ENCODE measurements at places on chromosomes 3 and 15. TPM values are rescaled to one million over a fixed set of nuclear protein-coding genes. Genes with fewer than 3 reads are reported as not detected.

The DLG1 gene
- 18.5 TPM for total RNA-seq

The MYL3 gene
- not detected for total RNA-seq

The AHSG gene
- not detected for total RNA-seq

The SLC15A2 gene
- total RNA-seq, result 0.07 TPM

The TNFAIP8L3 gene
- 8.9 TPM for total RNA-seq

The NEK11 gene
- total RNA-seq, result 4.5 TPM

The ITPR1 gene
- 5.2 TPM for total RNA-seq

The SAXO2 gene
- total RNA-seq, result 3.2 TPM

The LSMEM2 gene
- total RNA-seq, result 0.09 TPM

The GATA2 gene
- total RNA-seq, result 5.0 TPM

The EOMES gene
- total RNA-seq, result 1.3 TPM

The KBTBD8 gene
- 0.43 TPM for total RNA-seq

The GP9 gene
- total RNA-seq, result not detected

The CCRL2 gene
- total RNA-seq, result 0.18 TPM

The GCSAM gene
- total RNA-seq, result not detected

The RASL12 gene
- total RNA-seq, result 0.10 TPM

The NANOGP8 gene
- total RNA-seq, result not detected

The ATP13A5 gene
- total RNA-seq, result not detected

The CALML4 gene
- 9.3 TPM for total RNA-seq

The CPA3 gene
- total RNA-seq, result not detected

The PLA2G4E gene
- not detected for total RNA-seq

The HDAC11 gene
- 8.3 TPM for total RNA-seq

The LRRK1 gene
- total RNA-seq, result 17.8 TPM

The TUSC7 gene
- not detected for total RNA-seq

The BOC gene
- total RNA-seq, result 6.5 TPM

The AADAC gene
- total RNA-seq, result 16.4 TPM

The ITGB5 gene
- total RNA-seq, result 400 TPM

The CHST2 gene
- total RNA-seq, result 0.69 TPM

The FOXB1 gene
- total RNA-seq, result not detected

The IL16 gene
- 0.25 TPM for total RNA-seq

The RASSF1 gene
- total RNA-seq, result 20.9 TPM

The SNUPN gene
- 34.6 TPM for total RNA-seq

The SAMMSON gene
- total RNA-seq, result not detected

The SYNPR gene
- total RNA-seq, result not detected

The PIERCE2 gene
- 4.7 TPM for total RNA-seq

The PPCDC gene
- 16.2 TPM for total RNA-seq

The ZNF860 gene
- 1.7 TPM for total RNA-seq

The SI gene
- total RNA-seq, result not detected

The PTH1R gene
- total RNA-seq, result 0.51 TPM

The DPH3 gene
- 25.5 TPM for total RNA-seq

The DPP8 gene
- 19.9 TPM for total RNA-seq

All from A549 treated with CORT108297 at 1 μM for 4 hours (cell line).